Fibroblast of lung (primary cell): ENCODE measurements at places on chromosomes 5 and 9. TPM values are rescaled to one million over a fixed set of nuclear protein-coding genes. Genes with fewer than 3 reads are reported as not detected.
A peak's percentile ranks its signal among the peaks of the same experiment; 100 is the strongest.

Gene PCDHGA8
- polyA plus RNA-seq, result 0.76 and 1.1 TPM in 2 replicates

DNA sequence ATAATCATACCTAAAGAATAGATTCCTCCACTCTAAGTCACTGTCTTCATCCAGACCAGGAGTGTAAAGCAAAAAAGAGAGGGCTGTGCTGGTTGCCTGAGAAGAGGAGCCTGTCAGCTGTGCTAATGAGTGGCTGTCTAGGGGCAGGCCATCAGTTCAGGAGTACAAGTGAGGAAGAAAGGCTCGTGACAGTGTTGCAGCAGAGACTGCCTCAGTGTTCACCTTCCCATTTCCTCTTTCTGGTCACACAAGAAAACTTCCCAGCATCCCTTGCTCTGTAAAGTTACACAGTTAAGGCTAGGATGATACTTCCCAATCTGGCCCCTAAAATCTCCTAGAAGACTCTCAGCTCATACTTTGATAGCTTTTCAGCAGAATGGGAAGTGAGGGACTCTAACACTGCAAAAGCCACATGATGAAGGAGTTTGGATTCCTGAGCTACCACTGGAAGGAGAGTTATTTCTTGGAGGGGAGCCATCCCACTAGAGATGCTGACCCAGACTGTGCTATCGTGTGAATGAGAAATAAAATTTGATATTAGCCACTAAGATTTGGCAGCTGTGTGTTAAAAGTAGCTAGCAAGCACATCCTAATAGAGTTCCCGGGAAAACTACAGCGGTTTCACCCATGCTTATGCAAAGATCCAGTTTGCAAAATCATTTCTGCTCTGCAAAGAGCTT lies 67.1 kb downstream of the ADAMTS12 start:
- H3K4me3 ChIP-seq, result no peak overlapping the region
- H3K4me1 ChIP-seq, result peaks cover 6% of the 10 kb centered on the region
- peak; percentile 96 for DNase-seq
- no peaks in the 10 kb centered on the region for H3K27me3 ChIP-seq
- H3K27ac ChIP-seq, result peak overlapping the region; percentile 58

GRCh38 chr9:68832861-68833518 lies 128.0 kb downstream of the PIP5K1B start:
- no peak overlapping the region for H3K27ac ChIP-seq
- H3K27me3 ChIP-seq, result no peaks in the 10 kb centered on the region
- no peaks in the 10 kb centered on the region for H3K36me3 ChIP-seq
- H3K4me1 ChIP-seq, result no peaks in the 10 kb centered on the region

DNA sequence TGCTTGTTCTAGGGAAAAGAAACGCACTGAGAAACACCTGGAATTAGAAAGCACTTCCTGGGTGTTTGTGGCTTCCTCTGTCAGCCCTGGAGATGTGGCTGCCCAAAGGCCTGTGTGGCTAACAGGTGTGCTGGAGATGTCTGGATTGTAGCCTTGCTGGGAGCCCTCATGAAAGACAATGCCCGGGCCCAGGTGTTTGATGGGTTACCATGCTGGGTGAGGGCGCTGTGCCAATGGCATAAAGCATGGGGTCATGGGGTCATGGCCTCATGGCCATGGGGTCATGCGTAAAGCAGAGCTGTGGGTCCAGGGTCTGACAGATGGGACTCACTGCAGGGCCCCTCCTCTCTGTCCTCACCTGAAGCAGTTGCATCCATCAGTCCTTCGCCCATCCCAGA lies 21.6 kb downstream of the ANKRD33B start:
- no peak overlapping the region for H3K27ac ChIP-seq
- H3K36me3 ChIP-seq, result no peaks in the 10 kb centered on the region
- H3K4me3 ChIP-seq, result no peak overlapping the region
- no peak for DNase-seq
- no peaks in the 10 kb centered on the region for H3K4me1 ChIP-seq
- H3K27me3 ChIP-seq, result no peaks in the 10 kb centered on the region

DNA sequence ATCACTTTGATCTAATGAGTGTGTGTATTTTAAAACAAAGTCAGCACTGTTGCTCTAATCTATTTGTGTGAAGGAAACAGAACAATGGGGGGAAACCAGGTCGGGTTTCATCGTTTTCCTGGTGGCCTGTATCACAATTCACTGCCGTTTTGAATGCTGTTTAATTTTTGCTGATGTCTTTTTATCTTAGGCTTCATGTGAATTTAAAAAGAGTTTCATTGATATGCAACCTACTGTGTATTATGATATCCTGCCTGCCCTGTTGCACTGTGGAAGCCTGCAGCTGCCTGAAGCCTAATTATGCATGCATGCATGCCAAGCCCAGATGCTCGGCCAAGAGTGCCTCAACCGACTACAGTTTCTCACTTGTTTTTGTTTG lies 307.5 kb downstream of the ZNF608 start:
- no peak overlapping the region for H3K4me3 ChIP-seq
- peak; percentile 15 for DNase-seq
- H3K27me3 ChIP-seq, result no peaks in the 10 kb centered on the region
- H3K36me3 ChIP-seq, result no peaks in the 10 kb centered on the region
- H3K4me1 ChIP-seq, result no peaks in the 10 kb centered on the region

DNA sequence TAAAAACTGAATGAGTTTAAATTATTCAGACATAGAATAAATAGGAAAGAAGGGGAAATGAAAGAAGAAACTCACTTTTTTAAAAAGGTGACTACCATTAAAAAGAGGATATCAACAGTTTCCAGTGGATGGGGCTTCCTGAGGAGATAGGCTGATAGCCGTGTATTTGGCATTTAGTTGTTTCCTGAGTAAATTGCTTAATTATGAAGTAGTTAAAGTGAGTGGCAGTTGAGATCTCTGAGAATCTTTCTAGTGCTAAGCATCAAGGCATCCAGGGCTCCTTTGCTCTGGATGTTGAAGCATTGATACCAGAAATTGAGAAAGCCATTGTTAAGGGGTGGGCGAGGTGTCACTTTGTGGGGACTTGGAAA lies 2.7 kb downstream of the TNFAIP8 start:
- no peak for DNase-seq
- H3K27ac ChIP-seq, result no peak overlapping the region
- H3K36me3 ChIP-seq, result no peaks in the 10 kb centered on the region
- H3K4me1 ChIP-seq, result peaks cover 4% of the 10 kb centered on the region

Gene SPATA31D4
- not detected in 2 replicates for polyA plus RNA-seq

DNA sequence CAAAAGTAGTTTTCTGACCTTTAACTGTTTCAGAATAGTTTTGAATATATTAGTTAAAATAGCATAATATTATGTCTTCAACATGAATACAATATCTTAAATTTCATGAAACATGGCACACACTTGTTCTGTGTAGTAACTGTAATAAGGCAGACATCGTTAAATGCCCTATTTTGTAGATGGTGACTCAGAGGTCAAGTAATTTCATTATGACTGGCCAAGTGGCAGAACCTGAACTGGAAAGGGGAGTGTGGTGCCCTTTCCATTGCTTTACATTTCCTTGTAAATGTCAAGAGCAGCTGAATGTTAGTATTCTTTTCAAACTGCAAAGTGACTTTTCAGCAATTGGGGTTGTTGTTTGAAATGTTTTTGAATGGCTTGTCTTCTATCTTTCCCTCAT lies 201.2 kb upstream of the CDKN2B start:
- H3K36me3 ChIP-seq, result no peaks in the 10 kb centered on the region
- no peak for DNase-seq
- H3K27me3 ChIP-seq, result no peaks in the 10 kb centered on the region
- H3K4me1 ChIP-seq, result peaks cover 13% of the 10 kb centered on the region
- no peak overlapping the region for H3K4me3 ChIP-seq

Gene PIP5KL1
- polyA plus RNA-seq, result 0.84 and 1.9 TPM in 2 replicates

Gene GPR151
- polyA plus RNA-seq, result not detected in 2 replicates

Gene GPX3
- polyA plus RNA-seq, result 217 and 267 TPM in 2 replicates

DNA sequence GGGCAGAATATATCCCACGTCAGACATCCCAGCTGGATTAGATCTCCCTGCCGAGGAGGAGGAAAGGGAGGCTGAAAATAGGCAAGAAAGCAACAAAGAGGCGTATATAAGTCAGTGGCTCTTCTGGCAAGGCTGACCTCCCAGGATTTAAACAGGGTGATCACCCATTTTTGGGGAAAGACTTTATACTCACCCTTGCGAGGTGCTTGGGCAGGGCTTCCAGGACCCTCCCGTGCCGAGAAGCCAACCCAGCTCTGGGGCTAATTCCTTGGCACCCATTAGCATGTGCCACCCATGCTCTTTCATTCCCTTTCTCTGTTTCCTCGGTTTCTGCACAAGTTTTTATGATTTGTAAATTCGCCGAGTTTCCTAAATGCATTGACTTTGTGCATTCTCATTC lies 230.2 kb upstream of the IRX2 start:
- no peak overlapping the region for H3K4me3 ChIP-seq
- no peak for DNase-seq
- no peak overlapping the region for H3K27ac ChIP-seq
- no peaks in the 10 kb centered on the region for H3K36me3 ChIP-seq

GRCh38 chr9:68762570-68762969 lies 57.5 kb downstream of the PIP5K1B start:
- H3K27ac ChIP-seq, result no peak overlapping the region
- no peaks in the 10 kb centered on the region for H3K27me3 ChIP-seq
- H3K4me3 ChIP-seq, result no peak overlapping the region
- DNase-seq, result no peak
- H3K4me1 ChIP-seq, result no peaks in the 10 kb centered on the region

GRCh38 chr9:88251903-88252302 lies 113.6 kb upstream of the SPATA31C2 start:
- no peak overlapping the region for H3K4me3 ChIP-seq
- no peaks in the 10 kb centered on the region for H3K4me1 ChIP-seq
- no peak overlapping the region for H3K27ac ChIP-seq
- no peaks in the 10 kb centered on the region for H3K27me3 ChIP-seq

GRCh38 chr5:107340631-107341030 lies 330.1 kb downstream of the EFNA5 start:
- no peaks in the 10 kb centered on the region for H3K4me1 ChIP-seq
- no peak overlapping the region for H3K27ac ChIP-seq
- no peak overlapping the region for H3K4me3 ChIP-seq
- no peak for DNase-seq
- no peaks in the 10 kb centered on the region for H3K27me3 ChIP-seq
- H3K36me3 ChIP-seq, result no peaks in the 10 kb centered on the region

DNA sequence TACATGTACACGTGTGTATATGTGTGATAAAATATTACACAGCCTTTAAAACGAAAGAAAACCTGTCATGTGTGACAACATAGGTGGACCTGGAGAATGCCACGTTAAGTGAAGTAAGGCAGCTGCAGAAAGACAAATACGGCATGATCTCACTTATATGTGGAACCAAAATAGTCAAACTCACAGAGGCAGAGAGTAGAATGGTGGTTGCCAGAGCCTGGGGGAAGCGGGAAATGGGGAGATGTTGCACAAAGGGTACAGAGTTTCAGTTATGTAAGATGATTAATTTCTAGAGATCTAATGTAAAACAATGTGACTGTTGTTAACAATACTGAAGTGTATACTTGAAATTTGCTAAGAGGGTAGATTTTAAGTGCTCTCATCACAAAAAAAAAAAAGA lies 34.8 kb downstream of the ADAMTS12 start:
- no peak for DNase-seq
- no peaks in the 10 kb centered on the region for H3K36me3 ChIP-seq
- peaks cover 15% of the 10 kb centered on the region for H3K4me1 ChIP-seq
- H3K27ac ChIP-seq, result no peak overlapping the region
- no peaks in the 10 kb centered on the region for H3K27me3 ChIP-seq

Gene UBLCP1
- polyA plus RNA-seq, result 30.0 and 30.4 TPM in 2 replicates

- no peak overlapping the region for H3K27ac ChIP-seq
- no peaks in the 10 kb centered on the region for H3K36me3 ChIP-seq
- DNase-seq, result no peak
- no peaks in the 10 kb centered on the region for H3K4me1 ChIP-seq
Observed at GRCh38 chr9:77131399-77131798, 45.9 kb upstream of the VPS13A start.

Gene ALDH7A1
- polyA plus RNA-seq, result 53.3 and 74.9 TPM in 2 replicates

Gene FIBCD1
- polyA plus RNA-seq, result 7.2 and 28.0 TPM in 2 replicates

- no peaks in the 10 kb centered on the region for H3K27me3 ChIP-seq
- H3K36me3 ChIP-seq, result no peaks in the 10 kb centered on the region
- no peak overlapping the region for H3K4me3 ChIP-seq
Observed at GRCh38 chr5:161778796-161779195, 69.1 kb upstream of the GABRA1 start.

- H3K36me3 ChIP-seq, result no peaks in the 10 kb centered on the region
- H3K4me1 ChIP-seq, result no peaks in the 10 kb centered on the region
- no peak overlapping the region for H3K27ac ChIP-seq
Observed at GRCh38 chr9:90420768-90421513, 221.7 kb downstream of the DIRAS2 start.

- H3K27me3 ChIP-seq, result peaks cover 12% of the 10 kb centered on the region
- peaks cover 4% of the 10 kb centered on the region for H3K4me1 ChIP-seq
- no peak overlapping the region for H3K27ac ChIP-seq
- H3K4me3 ChIP-seq, result no peak overlapping the region
- no peak for DNase-seq
- H3K36me3 ChIP-seq, result no peaks in the 10 kb centered on the region
Observed at GRCh38 chr9:113741886-113742854, 133.9 kb upstream of the ZNF618 start.
